Stimulated activated CD4-positive, alpha-beta T cell treated with anti-CD3 and anti-CD28 coated beads, Interleukin-15, amount 100 ng/mL, for 1 hour (primary cell): ENCODE measurements at places on chromosomes 12 and 14.

- no peak for DNase-seq
Observed at GRCh38 chr14:28375295-28375694, 391.3 kb upstream of the FOXG1 start.

- DNase-seq: no peak
Observed at GRCh38 chr12:83049306-83049705, 362.6 kb downstream of the TMTC2 start.

DNA sequence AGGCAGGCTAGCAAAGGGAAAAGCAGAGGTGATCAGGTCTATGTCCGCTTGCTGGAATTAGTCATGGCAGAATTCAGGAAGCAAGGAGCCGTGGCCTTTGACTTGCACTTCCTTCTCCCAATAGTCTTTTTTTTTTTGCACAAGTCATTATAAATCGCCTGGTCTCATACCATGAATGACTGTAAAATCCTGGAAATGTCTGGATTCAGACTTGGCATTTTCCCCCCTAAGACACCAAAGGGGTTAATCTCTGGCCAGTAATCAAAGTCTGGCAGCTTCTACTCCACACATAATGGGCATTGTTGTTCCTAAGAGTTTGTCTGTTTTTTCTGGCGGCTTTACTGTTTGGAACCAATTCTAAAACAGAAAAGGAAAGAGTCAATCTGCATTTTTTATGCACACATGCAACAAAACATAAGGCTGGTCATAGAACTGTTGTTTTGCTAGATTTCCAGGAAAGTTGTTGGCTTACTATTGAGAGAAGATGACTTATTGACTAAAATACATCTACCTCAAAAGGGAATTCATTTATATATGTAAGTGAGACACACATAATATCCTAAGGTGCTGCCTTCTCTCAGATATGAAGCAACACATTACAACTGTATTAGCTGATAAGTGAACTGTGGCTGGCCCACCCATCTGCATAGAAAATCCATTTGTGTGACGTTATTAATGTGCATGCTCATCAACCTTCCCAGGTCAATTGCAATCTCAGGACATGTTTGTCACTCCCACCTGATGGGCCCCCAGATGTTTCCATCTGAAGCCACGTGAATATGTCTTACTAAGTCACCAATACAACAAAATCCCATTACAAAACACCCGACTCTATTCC, 157.3 kb downstream of the BTG1 start:
- no peak for DNase-seq

GRCh38 chr12:27081668-27082111, 688 bp downstream of the C12orf71 start:
- DNase-seq: no peak

DNA sequence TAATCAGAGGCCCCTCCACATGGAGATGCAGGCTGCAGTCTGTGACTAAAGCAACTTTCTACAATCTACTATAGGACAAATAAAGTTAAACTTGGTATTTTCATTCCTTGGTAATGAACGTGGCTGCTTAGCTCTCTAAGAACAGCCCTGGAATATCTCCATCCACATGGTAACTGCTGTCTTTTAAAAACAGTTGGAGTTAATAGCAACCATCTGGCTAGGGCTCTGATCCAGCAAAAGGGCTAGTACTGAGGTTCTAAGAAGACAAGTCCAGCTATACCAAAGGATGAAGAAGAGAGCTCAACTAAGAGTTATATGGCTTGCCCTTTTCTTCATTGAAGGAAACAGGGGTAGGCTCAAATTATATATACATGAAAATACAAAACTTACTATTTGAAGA, 920.1 kb downstream of the FLRT2 start:
- DNase-seq: no peak

DNA sequence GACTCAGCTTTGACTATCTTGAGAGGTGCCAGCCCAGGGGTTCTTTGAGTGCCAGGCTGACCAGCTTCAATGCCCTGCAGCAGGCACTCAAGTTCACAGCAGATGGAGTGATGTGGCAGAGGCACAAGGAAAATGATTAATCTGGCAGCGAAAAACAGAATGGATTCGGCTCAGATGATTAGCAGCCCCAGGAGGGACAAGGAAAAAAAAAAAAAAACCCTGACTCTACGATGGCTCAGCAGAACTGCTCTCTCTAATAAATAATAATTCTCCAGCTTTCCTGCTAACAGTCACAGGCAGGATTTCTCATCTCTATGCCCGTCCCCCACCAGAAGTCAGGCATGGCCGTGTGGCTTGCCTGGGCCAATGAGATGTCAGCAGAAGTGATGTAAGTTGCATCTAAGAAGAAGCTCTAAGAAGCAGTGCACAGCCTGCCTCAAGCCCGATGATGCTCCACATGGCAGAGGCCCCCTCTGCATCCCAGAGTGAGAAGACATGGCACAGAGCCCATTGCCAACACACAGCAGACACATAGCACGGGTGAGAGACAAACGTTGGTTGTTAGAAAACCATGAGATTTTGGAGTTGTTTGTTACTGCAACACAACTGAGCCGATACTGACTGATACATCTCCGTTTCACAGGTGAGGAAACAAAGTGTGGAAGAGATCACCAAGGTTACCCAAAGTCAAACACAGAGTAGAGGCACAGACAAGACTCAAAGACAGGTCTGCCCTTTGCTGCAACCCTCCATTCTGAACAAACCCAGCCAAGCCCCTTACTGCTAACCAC, 111.0 kb downstream of the SCARB1 start:
- DNase-seq: no peak

GRCh38 chr14:39083127-39083526, 19.9 kb downstream of the SEC23A start:
- DNase-seq: no peak
